ENCODE measurements at places on chromosomes 7 and 10.

- DNase-seq, result no peak
Measured at GRCh38 chr7:14836571-14837189, 65.9 kb downstream of the DGKB start.

GRCh38 chr7:39144420-39144819, 166.7 kb downstream of the POU6F2 start:
- DNase-seq, result no peak

DNA sequence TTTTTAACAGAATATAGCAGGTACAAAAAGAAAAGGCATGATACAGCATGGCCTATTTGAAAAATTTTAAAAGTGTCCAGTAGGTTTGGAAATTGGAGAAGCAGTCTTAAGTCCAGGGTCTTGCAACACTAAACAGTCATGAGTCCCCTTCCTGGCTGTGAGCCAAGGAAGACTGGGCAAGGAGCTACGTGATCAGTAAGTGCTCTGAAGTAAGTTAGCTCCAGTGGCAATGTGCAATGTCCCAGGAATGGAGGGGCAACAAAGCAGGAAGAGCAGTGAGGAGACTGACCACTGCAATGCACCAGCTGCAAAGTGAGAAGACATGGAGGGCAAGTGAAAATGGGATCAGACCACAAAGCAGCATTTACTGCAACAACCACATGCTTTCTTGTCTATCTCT, 72.9 kb upstream of the GRID1 start:
- DNase-seq, result no peak

GRCh38 chr7:51189777-51190176, 126.8 kb downstream of the COBL start:
- no peak for DNase-seq

DNA sequence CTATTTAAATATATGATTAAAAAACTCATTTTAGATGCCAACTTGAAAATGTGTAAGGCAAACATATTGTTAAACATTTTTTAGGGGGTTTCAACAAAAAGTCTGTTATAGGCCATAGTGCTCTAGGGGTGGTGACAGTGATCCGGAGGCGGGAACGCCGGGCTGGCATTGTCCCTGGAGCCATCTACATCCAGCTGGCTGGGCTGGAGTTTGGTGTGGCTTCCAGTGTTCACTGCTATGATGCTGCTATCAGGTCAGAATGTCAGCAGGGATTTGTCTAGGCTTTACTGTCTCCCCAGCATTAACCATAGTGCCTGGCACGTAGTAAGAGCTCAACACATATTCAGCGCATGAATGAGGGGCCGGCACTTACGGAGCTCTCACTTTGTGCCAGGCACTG, 1.9 kb upstream of the SLC18A2 start:
- no peak for DNase-seq
